ENCODE measurements at places on chromosomes 7 and 10. TPM values are rescaled to one million over a fixed set of nuclear protein-coding genes. Genes with fewer than 3 reads are reported as not detected.

Gene FOXP2
- total RNA-seq, result 53.2 TPM

Gene CFAP43
- not detected for total RNA-seq

Gene DKK1
- 0.69 TPM for total RNA-seq

Gene MIOS
- 32.5 TPM for total RNA-seq

Gene RTKN2
- total RNA-seq, result 0.11 TPM

Gene PLAC9
- 59.4 TPM for total RNA-seq

Gene ZNF804B
- not detected for total RNA-seq

Gene PPP3CB
- total RNA-seq, result 67.1 TPM

Gene SPACDR
- not detected for total RNA-seq

Gene SPDYE16
- total RNA-seq, result 0.19 TPM

Gene SLC12A9
- 15.0 TPM for total RNA-seq

Gene AP3M1
- total RNA-seq, result 35.4 TPM

Gene RAB19
- not detected for total RNA-seq

Gene UCN3
- total RNA-seq, result not detected

GRCh38 chr7:47435889-47436312, 146.0 kb downstream of the TNS3 start:
- H3K4me1 ChIP-seq, result peaks cover 7% of the 10 kb centered on the region
- H3K36me3 ChIP-seq, result peaks cover 31% of the 10 kb centered on the region

DNA sequence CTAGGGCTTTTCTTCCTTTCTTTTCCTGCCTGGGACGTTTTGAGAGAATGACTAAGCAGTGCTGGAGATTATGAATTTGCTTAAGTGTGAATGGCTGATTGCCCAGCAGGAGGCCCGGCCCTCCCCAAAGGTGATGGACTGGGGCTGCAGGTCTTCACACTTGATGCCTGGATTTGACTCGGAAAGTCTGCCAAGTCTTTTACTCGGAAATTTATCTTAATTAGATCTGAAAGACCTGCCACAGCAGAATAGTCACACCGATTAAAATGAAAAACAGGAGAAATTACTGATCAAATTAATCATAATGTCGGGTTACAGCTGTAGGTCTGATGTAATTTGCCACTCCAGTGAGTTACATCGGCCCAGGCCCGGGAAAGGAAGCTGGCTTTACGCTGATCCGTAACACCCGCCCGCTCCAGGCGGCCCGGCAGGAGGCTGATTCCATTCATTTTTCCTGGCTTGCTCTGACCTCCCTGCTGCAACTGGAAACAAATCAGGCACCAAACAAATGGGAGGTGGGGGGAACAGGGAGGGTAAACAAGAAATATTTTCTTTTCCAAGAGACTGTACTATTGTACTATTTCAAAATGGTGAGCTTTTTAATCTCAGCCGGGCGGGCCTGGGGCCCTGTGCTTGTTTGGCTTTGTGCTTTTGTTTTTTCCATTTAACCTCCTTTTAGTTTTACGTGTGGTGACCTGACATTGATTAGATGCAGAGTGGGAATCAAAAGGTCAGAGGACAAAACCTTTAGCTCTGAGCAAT, 212.4 kb upstream of the YAE1 start:
- H3K36me3 ChIP-seq, result no peaks in the 10 kb centered on the region
- DNase-seq, result no peak
- H3K27me3 ChIP-seq, result no peaks in the 10 kb centered on the region
- H3K27ac ChIP-seq, result no peak overlapping the region
- H3K4me1 ChIP-seq, result peaks cover 14% of the 10 kb centered on the region
- H3K4me3 ChIP-seq, result no peak overlapping the region

GRCh38 chr7:69399401-69399800, 198.9 kb upstream of the AUTS2 start:
- H3K27ac ChIP-seq, result no peak overlapping the region
- H3K36me3 ChIP-seq, result no peaks in the 10 kb centered on the region
- H3K27me3 ChIP-seq, result no peaks in the 10 kb centered on the region
- no peak for DNase-seq

DNA sequence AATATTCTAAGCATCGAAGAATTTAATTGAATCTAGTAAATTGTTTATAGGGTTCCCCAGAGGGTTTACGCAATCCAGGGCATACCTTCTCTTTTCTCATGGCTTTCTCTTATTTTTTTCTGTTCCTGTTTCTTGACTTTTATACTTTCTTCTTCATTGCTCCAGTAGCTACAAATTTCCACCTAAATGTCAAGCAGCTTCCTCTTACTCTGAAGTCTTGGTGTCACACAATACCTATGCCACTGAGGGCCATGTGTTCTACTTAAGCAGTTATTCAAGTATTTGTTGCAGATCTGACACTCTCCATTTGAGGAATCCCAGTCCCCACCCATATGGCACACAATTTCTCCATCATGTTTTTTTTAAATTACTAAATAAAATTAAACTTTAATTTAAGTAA, 343.1 kb upstream of the MBL2 start:
- H3K4me3 ChIP-seq, result no peak overlapping the region
- H3K27me3 ChIP-seq, result no peaks in the 10 kb centered on the region
- DNase-seq, result no peak
- H3K36me3 ChIP-seq, result no peaks in the 10 kb centered on the region
- no peak overlapping the region for H3K27ac ChIP-seq

DNA sequence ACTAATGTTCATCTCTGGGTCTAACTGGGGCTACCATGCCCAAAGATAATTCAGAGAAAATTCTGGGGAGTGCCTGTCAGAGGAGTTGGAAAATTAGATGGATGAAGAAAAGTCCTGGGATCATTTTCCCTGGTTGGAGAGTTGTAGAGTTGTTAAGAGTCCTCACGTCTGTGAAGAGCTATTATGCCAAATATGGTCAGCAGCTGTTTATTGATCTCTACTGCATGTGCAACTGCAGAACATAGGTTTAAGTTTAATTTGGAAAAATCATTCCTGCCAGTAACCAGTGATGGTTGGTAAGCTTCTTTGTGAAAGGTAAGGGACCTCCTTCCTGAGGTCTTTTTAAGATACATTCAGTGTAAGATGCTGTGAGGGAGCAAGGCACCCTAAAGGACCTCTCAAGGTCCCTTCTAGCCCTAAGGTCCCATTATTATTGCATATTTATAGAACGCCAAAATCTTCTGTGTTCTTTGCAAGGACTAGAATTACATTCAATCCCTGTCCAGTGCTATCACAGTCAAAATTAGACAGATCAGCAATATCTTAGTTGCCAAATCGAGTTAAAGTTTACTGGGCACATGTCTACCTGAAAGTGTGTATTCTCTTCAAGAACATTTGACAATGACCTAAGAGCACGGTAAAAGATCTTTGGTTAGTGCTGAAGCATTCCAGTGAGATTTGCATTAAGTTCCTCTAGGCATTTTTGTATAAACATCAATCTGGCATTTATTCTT, 62.7 kb downstream of the VTI1A start:
- H3K27ac ChIP-seq, result no peak overlapping the region
- no peaks in the 10 kb centered on the region for H3K4me1 ChIP-seq
- H3K4me3 ChIP-seq, result no peak overlapping the region
- no peaks in the 10 kb centered on the region for H3K36me3 ChIP-seq

DNA sequence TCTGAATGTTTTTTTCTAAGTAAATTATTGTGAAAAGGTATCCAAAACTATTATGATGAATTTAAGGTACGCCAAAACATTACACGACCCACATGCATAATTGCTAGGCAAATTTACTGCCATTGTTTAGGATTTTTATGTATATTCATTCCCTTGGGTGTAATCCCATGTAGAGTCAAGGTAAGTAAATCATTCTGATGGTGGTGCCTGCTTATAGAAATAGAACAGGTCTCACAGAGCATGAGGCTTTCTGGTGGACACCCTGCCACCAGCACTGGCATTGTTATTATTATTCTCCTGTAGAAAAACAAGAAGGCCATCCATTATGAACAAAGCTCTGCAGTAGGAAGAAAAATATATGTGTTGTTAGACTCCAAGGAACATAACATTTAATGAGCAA, 111.7 kb upstream of the ZNF804B start:
- no peaks in the 10 kb centered on the region for H3K36me3 ChIP-seq
- H3K4me1 ChIP-seq, result no peaks in the 10 kb centered on the region
- DNase-seq, result no peak
- H3K27ac ChIP-seq, result no peak overlapping the region
- no peaks in the 10 kb centered on the region for H3K27me3 ChIP-seq
- no peak overlapping the region for H3K4me3 ChIP-seq

GRCh38 chr7:68971634-68972340, 626.5 kb upstream of the AUTS2 start:
- H3K27me3 ChIP-seq, result no peaks in the 10 kb centered on the region
- DNase-seq, result no peak
- no peak overlapping the region for H3K4me3 ChIP-seq
- no peaks in the 10 kb centered on the region for H3K4me1 ChIP-seq
- H3K27ac ChIP-seq, result no peak overlapping the region

DNA sequence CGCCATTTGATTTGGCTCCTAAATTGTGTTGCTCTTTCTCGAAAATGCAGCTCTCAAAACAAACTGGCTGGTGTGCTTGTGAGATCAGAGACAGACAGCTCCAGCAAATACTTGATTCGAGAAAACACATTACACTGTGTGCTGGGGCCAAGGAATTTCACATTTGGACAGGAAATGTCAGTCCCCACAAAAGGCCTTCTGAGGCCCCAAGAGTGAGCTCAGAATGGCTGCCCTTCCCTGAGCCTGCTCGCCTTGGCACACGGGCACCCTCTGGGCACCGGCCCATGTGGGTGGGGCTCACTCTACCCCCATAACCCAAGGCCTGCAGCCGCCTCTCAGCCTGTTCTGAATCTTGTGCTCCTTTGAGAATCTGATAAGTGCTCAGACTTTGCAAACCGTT, 13.9 kb upstream of the HSPA12A start:
- no peaks in the 10 kb centered on the region for H3K27me3 ChIP-seq
- peaks cover 15% of the 10 kb centered on the region for H3K4me1 ChIP-seq
- no peak overlapping the region for H3K4me3 ChIP-seq
- peak overlapping the region; percentile 69 for H3K27ac ChIP-seq
- no peaks in the 10 kb centered on the region for H3K36me3 ChIP-seq

DNA sequence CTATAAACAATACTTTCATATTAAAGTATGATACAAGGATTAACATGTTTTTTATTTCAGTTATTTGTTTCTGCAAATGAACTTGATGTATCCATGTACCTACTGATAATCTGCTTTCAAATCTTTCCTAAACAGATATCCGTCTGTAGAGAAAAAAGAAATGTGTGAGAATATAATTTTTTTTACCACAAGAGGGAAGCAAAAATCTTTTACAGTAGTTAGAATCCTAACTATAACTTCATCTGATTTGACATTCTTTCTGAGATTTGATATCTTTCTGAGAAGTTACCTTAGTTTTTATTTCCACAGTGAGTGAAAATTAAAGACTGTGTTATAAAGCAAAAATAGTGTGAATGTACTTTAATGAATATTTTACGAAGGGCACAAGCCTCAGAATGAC, 203.9 kb upstream of the PCLO start:
- no peak overlapping the region for H3K27ac ChIP-seq
- no peak for DNase-seq
- no peak overlapping the region for H3K4me3 ChIP-seq
- no peaks in the 10 kb centered on the region for H3K4me1 ChIP-seq
- H3K36me3 ChIP-seq, result no peaks in the 10 kb centered on the region

DNA sequence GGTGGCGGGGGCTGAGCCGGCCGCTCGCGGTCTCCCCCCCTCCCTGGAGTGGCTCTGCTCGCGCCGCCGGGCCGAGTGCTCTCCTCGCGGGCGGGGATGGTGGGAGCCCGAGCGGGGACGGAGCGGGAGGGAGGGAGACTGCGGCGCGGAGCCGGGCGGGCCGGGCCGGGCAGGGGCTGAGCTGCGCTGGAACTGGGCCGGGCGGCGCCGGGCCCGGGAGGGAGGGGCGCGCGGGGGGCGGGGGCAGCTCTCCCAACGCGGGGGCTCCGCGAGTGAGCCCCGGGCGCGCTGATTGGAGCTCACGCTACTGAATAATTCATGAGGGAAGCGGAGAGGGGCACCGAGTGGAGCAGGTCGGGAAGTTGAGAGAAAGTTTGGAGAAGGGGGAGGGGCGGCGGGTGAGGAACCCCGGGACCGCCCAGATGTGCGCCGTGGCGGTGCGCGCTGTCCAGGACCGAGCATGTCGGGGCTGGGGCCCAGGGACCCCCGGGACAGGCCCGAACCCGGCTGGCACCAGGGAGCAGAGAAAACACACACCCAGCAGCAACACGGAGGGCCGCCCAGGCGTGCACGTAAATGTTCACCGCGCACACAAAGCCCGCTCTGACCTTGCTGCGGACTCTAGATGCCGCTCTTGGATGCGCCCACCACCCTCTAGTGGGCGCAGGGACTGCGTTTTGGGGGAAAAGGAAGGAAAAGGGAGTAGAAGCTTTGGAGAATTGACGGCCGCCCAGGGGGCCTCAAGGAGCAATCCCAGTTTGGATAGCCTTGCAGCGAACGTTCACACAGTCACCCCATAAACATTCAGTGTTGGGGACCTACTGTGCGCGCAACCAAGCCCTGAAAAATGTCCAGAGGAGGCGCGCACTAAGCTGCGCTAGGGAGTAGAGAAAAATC, at the start of gene EPHB4:
Gene EPHB4 (minus strand): TSS at position 194 of the 897 bp plus-strand sequence. CDS start 493 bp downstream, outside the sequence.
- peak within 1 kb of the TSS; percentile 85 for H3K27ac ChIP-seq
- peaks cover 19% of the 10 kb centered on the region for H3K4me1 ChIP-seq
- DNase-seq, result no peak
- peaks cover 17% of the 10 kb centered on the region for H3K36me3 ChIP-seq
- no peaks in the 10 kb centered on the region for H3K27me3 ChIP-seq
- H3K4me3 ChIP-seq, result peak within 1 kb of the TSS; percentile 93

DNA sequence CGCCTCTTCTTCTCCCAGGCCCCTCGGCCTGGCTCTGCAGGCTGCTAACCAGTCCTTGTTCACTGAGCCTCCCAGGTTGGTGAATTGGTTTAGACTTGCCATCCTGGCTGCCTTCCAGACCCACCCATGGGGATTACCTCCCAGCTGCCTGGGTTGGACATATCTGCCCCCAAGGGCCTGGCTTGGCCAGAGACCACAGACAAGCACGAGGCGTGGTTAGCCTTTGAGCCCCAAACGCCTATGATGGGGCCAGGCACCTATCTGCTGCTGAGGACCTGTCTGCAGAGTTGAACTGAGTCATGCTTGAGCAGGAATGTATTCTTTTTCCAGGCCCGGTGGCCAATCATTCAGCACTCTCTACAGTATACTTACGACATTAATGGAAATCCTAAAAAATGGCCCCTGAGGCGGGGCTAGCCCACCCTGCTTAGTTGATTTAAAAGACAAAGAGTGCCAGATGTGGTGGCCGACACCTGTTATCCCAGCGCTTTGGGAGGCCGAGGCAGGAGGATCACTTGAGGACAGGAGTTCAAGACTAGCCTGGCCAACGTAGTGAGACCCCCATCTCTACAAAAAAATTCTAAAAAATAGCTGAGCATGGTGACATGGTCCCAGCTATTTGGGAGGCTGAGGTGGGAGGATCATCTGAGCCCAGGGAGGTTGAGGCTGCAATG, 361.5 kb downstream of the FRMD4A start:
- H3K27ac ChIP-seq, result no peak overlapping the region
- no peaks in the 10 kb centered on the region for H3K27me3 ChIP-seq
- H3K4me1 ChIP-seq, result peaks cover 23% of the 10 kb centered on the region

All from esophagus muscularis mucosa (tissue), 4 donors.